ENCODE measurements at places on chromosomes 4 and X. TPM values are rescaled to one million over a fixed set of nuclear protein-coding genes. Genes with fewer than 3 reads are reported as not detected.

DNA sequence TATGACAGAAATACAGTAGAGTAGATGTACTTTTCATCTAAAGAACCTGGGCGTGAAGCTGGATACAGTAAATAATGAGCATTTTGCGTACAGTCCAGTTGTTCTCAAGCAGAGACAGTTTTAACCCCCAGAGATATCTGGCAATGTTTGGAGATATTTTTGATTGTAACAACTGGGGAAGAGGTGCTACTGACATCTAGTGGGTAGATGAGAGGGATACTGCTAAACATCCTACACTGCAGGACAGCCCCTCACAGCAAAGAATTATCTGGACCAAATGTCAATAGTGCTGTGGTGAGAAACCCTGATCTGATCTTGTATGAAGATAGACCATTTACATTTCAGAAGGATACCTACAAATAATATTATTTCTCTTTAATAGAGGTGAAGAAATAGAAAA, 200.2 kb upstream of the FAM47A start:
- no peak overlapping the region for H3K4me3 ChIP-seq
- no peak overlapping the region for H3K27ac ChIP-seq
- no peaks in the 10 kb centered on the region for H3K36me3 ChIP-seq
- DNase-seq = no peak
- no peaks in the 10 kb centered on the region for H3K27me3 ChIP-seq
- H3K4me1 ChIP-seq = no peaks in the 10 kb centered on the region

- H3K27ac ChIP-seq = peak overlapping the region; percentile 67
- no peaks in the 10 kb centered on the region for H3K27me3 ChIP-seq
- DNase-seq = peak; percentile 35
- H3K36me3 ChIP-seq = no peaks in the 10 kb centered on the region
Observed at GRCh38 chr4:74123065-74123728, 24.2 kb upstream of the CXCL2 start.

GRCh38 chr4:88012647-88013046, 5.2 kb downstream of the PKD2 start:
- no peak for DNase-seq
- no peak overlapping the region for H3K27ac ChIP-seq
- H3K27me3 ChIP-seq = no peaks in the 10 kb centered on the region
- no peaks in the 10 kb centered on the region for H3K36me3 ChIP-seq
- no peaks in the 10 kb centered on the region for H3K4me1 ChIP-seq
- H3K4me3 ChIP-seq = no peak overlapping the region

- no peaks in the 10 kb centered on the region for H3K4me1 ChIP-seq
- no peak overlapping the region for H3K4me3 ChIP-seq
- DNase-seq = no peak
- peaks cover 44% of the 10 kb centered on the region for H3K27me3 ChIP-seq
Observed at GRCh38 chrX:25013632-25014365, 2.0 kb downstream of the ARX start.

GRCh38 chrX:46791927-46792809, 33.2 kb upstream of the SLC9A7 start:
- H3K36me3 ChIP-seq = no peaks in the 10 kb centered on the region
- no peaks in the 10 kb centered on the region for H3K4me1 ChIP-seq
- H3K4me3 ChIP-seq = no peak overlapping the region
- H3K27ac ChIP-seq = peak overlapping the region; percentile 6

DNA sequence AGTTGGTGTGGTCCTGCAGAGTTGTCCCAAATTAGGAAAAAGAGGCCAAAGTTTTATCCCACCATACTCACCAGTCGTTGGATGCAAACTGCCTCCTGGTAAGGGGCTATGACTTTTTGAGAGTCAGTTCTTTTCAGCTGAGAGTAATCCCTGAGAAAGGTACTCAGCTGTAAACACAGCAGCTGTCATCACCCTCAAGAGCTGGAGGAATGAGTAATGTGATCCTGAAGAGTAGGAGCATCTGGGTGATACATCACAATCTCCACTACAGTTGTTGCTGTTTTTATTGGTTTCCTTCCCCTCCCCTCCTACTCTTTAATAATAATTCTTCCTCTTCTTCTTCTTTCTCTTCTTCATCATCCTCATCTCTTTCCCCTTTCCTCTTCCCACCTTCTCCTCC, 5.7 kb downstream of the MAGEE1 start:
- H3K4me1 ChIP-seq = no peaks in the 10 kb centered on the region
- H3K4me3 ChIP-seq = no peak overlapping the region
- no peaks in the 10 kb centered on the region for H3K27me3 ChIP-seq
- H3K36me3 ChIP-seq = no peaks in the 10 kb centered on the region
- no peak for DNase-seq
- no peak overlapping the region for H3K27ac ChIP-seq

DNA sequence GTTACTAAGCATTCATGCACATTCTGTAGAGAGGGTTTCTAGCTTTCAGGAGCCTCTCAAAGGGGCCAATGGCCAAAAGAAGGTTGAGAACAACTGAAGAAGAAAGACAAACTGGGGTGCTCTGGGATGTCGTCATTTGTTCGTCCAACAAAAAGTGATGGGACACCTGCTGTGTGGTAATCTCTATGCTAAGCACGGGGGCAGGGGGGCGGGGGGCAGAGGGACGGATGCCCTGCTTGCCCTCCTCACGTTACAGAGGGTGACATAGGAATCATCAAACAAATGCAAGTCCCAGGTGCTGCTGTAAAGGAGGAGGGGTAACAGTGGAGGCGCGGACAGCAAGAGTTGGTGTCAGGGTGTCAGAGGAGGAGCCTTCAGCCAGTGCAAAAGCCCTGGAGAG, 12.8 kb upstream of the CRMP1 start:
- no peak overlapping the region for H3K27ac ChIP-seq
- no peaks in the 10 kb centered on the region for H3K27me3 ChIP-seq
- H3K36me3 ChIP-seq = no peaks in the 10 kb centered on the region
- H3K4me1 ChIP-seq = no peaks in the 10 kb centered on the region

DNA sequence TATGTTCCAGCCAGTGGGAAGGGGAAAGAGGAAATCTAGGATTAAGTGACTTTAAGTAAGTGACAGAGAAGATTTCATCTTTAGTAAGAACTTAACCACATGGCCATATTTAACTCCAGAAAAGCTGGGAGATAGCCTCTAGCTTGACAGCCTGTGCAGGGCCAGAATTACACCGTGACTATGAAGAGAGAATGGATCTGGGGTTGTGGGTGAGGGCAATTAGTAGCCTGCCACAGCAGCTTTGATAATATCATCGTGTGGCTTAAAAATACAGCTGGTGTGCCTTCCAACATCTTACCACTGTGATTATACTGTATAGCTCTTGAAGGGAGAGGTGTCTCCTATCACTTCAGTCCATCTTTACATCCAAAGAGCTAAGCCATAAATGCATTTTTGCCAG, 57.6 kb upstream of the TBC1D9 start:
- no peaks in the 10 kb centered on the region for H3K36me3 ChIP-seq
- no peak overlapping the region for H3K4me3 ChIP-seq
- no peak overlapping the region for H3K27ac ChIP-seq

- H3K27me3 ChIP-seq = no peaks in the 10 kb centered on the region
- H3K4me1 ChIP-seq = no peaks in the 10 kb centered on the region
- H3K27ac ChIP-seq = no peak overlapping the region
- H3K36me3 ChIP-seq = no peaks in the 10 kb centered on the region
- DNase-seq = no peak
- no peak overlapping the region for H3K4me3 ChIP-seq
Observed at GRCh38 chrX:3250966-3251365, 95.5 kb downstream of the MXRA5 start.

- no peak overlapping the region for H3K27ac ChIP-seq
- peaks cover 6% of the 10 kb centered on the region for H3K36me3 ChIP-seq
- H3K4me1 ChIP-seq = no peaks in the 10 kb centered on the region
Observed at GRCh38 chr4:48388525-48389154, 47.3 kb downstream of the SLAIN2 start.

DNA sequence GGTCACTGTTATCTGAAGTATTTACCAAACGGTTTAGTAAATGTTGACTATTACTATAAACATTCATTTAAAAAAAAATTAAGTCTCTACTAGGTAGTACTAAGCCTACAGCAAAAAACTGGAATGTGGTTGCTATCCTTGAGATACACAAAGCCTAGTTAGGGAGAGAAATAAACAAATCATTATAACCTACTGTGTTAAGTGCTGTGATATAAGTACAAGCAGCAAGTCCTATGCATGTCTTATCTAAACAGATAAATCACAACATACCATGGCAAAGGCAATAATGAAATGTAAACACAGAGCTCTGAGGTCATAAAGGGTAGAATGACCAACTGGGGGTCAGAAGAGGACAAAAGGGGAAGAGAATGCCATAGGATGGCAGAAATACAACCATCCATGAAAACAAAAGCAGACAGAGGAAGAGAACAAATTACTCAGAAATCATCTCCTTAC, 92.2 kb downstream of the RNF150 start:
- H3K4me3 ChIP-seq = no peak overlapping the region
- no peaks in the 10 kb centered on the region for H3K36me3 ChIP-seq
- no peaks in the 10 kb centered on the region for H3K27me3 ChIP-seq
- H3K27ac ChIP-seq = no peak overlapping the region

- H3K4me3 ChIP-seq = no peak overlapping the region
- no peaks in the 10 kb centered on the region for H3K36me3 ChIP-seq
- DNase-seq = no peak
- no peaks in the 10 kb centered on the region for H3K27me3 ChIP-seq
- H3K4me1 ChIP-seq = no peaks in the 10 kb centered on the region
Observed at GRCh38 chrX:7586126-7586525, 256.8 kb upstream of the VCX start.

GRCh38 chrX:8692871-8693270, 39.1 kb downstream of the ANOS1 start:
- no peak for DNase-seq
- H3K4me1 ChIP-seq = no peaks in the 10 kb centered on the region
- no peak overlapping the region for H3K4me3 ChIP-seq
- no peaks in the 10 kb centered on the region for H3K36me3 ChIP-seq

DNA sequence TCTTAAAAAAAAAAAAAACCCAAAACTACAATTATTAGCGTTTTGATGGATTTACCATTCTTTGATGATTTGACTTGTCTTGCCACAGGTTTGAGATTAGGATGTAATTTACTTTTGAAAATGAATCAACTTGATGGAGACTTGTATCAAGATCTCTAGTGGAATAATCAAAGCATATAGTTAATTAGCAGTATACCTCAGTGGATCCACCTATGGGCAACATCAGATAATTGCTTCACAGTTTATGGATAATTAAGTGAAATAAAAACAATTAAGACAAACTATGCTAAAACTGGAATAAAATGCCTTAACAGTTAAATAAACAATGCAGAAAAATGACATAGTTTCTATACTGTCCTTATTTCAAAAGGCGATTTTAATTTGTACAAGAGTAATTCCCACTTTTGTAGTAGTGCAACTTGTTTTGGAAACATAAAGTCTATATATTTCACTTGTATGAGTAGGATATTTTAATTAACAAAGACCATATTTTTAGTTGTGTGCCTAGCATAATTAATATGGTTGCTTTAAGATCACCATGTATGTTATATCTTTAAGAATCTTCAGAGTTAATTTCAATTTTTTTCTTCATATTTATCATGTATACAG, 4.2 kb downstream of the CPEB2 start:
- no peak for DNase-seq
- H3K4me3 ChIP-seq = no peak overlapping the region
- H3K4me1 ChIP-seq = no peaks in the 10 kb centered on the region
- no peak overlapping the region for H3K27ac ChIP-seq
- no peaks in the 10 kb centered on the region for H3K27me3 ChIP-seq
- peaks cover 13% of the 10 kb centered on the region for H3K36me3 ChIP-seq

DNA sequence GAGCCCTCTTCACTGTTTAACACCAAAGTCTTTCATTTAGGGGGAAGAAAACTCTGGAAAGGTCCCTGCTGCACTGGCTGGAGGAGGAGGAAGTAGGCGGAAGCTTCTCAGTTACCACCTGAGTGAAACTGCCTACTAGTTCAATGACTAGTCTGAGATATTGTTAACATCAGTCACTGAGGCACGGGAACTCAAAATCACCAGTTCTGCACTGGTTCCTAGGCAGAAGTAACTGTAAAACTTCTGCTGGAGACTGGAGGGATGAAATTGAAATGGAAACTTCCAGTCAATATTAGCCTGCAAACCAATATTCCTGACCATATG, 178.3 kb downstream of the SNCA start:
- H3K4me3 ChIP-seq = no peak overlapping the region
- H3K4me1 ChIP-seq = no peaks in the 10 kb centered on the region
- H3K27me3 ChIP-seq = no peaks in the 10 kb centered on the region
- DNase-seq = no peak
- H3K27ac ChIP-seq = no peak overlapping the region

- H3K4me1 ChIP-seq = no peaks in the 10 kb centered on the region
- DNase-seq = no peak
- no peaks in the 10 kb centered on the region for H3K36me3 ChIP-seq
- no peak overlapping the region for H3K27ac ChIP-seq
Observed at GRCh38 chr4:100736641-100737451, 219.0 kb upstream of the EMCN start.

- H3K4me3 ChIP-seq = no peak overlapping the region
- H3K27me3 ChIP-seq = no peaks in the 10 kb centered on the region
- no peak overlapping the region for H3K27ac ChIP-seq
- no peak for DNase-seq
- H3K4me1 ChIP-seq = no peaks in the 10 kb centered on the region
- H3K36me3 ChIP-seq = no peaks in the 10 kb centered on the region
Observed at GRCh38 chr4:63459329-63459728, 949.9 kb downstream of the TECRL start.

DNA sequence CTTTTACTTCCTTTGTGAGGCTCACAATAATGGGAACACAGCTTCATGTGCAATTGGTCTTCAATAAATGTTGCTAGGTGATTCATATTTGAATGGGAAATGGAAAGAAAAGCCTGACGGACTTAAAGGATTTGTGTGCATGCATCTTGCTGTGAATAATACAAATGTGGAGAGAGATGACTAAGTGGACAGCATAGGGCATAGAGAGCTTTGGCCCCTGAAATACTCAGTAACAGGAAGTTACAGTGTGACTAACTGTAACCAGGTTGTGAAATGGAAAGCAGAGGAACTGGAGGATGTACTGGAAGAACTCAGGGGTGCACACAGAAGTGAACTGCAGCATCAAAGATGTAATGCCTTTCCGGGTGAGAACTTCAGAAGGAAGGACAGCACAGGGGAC, 206.7 kb downstream of the MGST2 start:
- H3K27ac ChIP-seq = no peak overlapping the region
- H3K4me1 ChIP-seq = no peaks in the 10 kb centered on the region
- H3K27me3 ChIP-seq = no peaks in the 10 kb centered on the region
- no peak for DNase-seq

DNA sequence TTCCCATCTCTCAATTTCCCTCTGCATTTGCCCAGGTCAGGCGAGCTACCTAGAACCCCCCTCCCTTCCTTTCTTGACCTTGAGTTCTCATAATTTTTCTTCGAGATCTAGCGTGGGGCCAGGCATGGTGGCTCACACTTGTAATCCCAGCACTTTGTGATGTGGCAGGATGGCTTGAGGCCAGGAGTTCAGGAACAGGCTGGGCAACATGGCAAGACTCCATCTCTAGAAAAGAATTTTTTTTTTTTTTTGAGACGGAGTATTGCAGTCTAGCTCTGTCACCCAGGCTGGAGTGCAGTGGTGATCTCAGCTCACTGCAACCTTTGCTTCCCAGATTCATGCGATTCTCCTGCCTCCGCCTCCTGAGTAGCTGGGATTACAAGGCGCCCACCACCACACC, 4.5 kb upstream of the PORCN start:
- no peak overlapping the region for H3K27ac ChIP-seq
- no peak for DNase-seq
- H3K27me3 ChIP-seq = no peaks in the 10 kb centered on the region
- no peak overlapping the region for H3K4me3 ChIP-seq

- no peaks in the 10 kb centered on the region for H3K36me3 ChIP-seq
- H3K4me1 ChIP-seq = peaks cover 25% of the 10 kb centered on the region
- H3K27ac ChIP-seq = no peak overlapping the region
- no peak for DNase-seq
- no peak overlapping the region for H3K4me3 ChIP-seq
- no peaks in the 10 kb centered on the region for H3K27me3 ChIP-seq
Observed at GRCh38 chr4:169179609-169180521, 90.9 kb downstream of the SH3RF1 start.

The GPR119 gene
- not detected for total RNA-seq

The CTPS2 gene
- total RNA-seq = 8.6 TPM

The TASL gene
- total RNA-seq = 0.35 TPM

The MAGEA2B gene
- total RNA-seq = not detected

The OTUD6A gene
- total RNA-seq = not detected
